ENCODE measurements at places on chromosomes 2 and 18.

DNA sequence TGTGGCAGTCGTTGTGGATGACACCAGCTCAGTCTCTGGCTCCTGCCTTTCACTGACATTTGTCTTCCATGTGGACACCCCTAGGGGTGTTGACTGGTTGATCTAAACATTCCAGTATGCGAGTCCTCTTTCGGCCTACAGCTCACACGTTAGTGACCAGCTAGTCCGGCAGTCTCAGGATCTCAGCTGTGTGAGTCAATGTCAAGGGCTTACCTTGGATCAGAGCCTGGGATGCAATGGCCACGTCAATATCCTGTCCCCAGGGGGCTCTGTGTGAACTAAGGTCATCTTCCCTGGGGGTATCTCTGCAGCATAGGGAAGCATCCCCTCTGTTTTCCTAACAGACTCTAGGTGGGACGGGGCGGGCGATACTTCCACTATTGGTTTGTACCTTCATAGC, 35.1 kb upstream of the YWHAQ start:
- no peak for DNase-seq

- no peak for DNase-seq
These were observed 147.9 kb downstream of the MYCN start for GRCh38 chr2:16088035-16088801.

DNA sequence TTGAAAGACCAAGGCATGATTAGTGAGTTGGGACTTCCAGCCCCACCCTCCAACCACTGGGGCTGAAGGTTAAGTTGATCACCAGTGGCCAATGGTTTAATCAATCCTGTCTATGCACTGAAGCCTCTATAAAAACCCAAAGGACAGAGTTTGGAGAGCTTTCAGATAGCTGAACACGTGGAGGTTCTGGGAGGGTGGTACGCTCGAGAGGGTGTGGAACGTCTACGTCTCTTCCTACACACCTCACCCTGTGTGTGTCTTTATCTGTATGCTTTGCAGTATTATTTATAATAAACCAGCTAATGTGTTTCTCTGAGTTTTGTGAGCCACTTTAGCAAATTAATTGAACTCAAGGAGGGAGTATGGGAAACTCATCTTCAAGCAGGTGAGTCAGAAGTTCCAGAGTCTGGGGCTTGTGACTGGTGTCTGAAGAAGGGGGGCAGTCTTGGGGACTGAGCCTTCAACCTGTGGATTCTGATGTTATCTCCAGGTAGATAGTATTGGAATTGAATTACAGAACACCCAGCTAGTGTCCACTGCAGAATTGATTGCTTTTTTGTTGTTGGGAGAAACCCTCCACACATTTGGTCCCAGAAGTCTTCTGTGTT, 20.3 kb downstream of the ACTR3 start:
- DNase-seq = no peak

DNA sequence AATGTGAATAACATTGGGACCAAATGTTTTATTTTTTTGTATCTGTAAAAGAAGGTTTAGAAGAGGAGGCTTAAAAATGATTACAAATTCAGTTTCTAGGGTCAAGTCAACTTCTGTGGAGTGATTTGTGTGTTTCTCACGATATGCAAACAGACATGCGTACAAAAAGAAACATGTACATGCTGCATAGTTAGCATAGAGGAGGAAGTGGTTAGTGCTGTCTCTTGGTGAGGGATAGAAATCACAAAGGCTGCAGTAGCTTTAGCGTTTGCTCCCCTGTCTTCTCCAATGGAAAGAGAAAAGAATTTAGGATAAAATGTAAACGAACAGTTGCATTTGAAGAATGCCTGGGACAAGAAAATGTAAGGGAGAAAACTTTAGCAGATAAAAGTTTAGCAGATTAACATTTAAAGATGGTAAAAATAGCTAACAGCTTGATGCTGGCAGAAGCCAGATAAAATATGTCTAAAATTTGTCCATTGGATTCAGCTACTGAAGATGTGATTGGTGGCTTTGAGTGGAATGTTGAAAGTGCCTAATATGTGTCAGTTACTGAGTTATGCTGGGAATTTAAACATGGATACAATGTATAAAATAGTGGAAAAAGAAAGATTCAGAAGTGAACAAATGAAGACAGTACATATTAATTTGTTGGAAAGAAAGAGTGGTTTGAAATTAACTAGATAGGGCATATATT, 44.9 kb downstream of the MALT1 start:
- DNase-seq = no peak

GRCh38 chr18:52219102-52219501, 120.9 kb upstream of the DCC start:
- DNase-seq = no peak

DNA sequence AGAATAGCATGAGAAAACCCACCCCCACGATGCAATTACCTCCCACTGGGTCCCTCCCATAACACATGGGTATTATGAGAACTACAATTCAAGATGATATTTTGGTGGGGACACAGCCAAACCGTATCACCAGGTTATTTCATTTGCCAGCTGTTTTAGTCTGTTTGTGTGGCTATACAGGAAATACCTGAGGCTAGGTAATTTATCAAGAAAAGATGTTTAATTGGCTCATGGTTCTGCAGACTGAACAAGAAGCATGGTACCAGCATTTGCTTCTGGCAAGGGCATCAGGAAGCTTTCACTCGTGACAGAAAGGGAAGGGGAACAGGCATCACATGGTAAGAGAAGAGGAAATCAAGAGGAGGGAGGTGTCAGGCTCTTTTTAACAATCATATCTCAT, 329.2 kb downstream of the GULP1 start:
- DNase-seq = no peak

DNA sequence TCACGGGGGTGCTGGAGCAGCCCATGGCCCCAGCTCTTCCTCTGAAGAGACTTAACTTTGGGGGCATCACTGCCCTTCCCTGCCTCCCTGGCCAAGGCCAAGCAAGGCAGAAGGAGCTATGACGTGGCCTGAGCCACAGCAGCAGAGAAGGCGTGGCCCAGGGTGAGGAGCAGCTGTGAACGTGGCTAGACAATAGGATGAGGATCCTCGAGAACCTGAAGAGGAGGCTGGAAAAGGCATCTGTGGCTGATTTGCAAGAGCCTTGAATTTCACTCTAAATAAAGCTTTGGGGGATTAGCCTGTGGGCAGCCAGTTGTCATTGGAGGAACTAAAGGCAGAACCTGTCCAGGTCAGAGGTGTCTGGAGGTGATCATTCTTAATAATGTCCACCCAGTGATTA, 652.9 kb upstream of the ID2 start:
- no peak for DNase-seq

GRCh38 chr2:45750484-45750883, 99.0 kb downstream of the PRKCE start:
- DNase-seq = no peak

DNA sequence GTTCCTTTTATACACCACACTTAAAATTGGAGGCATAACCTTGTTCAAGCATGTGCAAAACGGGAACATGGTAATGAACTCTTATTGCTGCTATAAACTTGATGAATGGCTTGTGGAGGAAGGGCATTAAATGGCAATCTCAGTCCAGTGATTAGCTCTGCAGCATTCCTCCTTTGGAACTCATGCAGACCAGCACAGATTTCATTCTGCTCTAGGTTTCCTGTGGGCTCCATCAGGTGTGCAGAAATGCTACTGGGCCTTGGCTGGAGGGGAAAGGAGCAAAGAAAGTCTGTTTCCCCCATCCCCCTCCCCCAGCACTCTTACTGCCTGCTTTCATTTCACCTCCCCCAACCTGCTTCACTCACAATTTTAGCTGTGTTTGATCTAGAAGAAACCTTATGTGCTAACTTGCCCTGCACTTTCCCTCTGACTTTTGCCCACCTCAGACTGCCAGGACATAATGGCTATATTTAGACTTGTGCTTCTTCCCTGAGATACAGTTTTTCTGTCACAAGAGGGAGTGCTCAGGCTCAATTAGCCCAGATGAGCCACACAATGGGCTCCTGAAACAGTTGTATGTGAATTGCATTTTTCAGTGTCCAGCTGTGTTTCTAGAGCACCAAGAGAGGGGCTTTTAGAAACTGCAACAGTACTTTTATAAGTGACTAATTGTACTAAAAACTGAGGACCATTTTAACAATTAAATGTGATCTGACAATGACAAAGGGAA, 109.8 kb downstream of the FSHR start:
- no peak for DNase-seq

DNA sequence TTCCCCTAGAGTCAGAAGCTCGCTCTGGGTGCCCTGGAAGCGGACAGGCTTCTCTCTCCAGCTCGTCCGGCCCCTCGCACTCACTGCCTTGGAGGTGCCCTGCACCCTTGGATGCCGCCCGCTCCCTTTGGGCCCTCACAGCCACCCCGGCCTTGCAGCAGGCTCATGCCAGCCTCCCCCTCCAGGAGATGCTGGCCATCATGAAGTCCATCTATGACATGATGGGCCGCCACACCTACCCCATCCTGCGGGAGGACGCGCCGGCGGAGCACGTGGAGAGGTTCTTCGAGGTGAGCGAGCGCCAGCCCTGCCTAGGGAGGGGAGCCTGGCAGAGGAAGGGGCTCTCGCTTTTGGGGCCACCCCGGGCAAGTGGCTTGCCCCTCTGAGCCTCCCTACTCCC, 20.3 kb upstream of the FAHD2A start:
- DNase-seq = no peak

GRCh38 chr2:138218397-138218796, 254.1 kb downstream of the HNMT start:
- no peak for DNase-seq

DNA sequence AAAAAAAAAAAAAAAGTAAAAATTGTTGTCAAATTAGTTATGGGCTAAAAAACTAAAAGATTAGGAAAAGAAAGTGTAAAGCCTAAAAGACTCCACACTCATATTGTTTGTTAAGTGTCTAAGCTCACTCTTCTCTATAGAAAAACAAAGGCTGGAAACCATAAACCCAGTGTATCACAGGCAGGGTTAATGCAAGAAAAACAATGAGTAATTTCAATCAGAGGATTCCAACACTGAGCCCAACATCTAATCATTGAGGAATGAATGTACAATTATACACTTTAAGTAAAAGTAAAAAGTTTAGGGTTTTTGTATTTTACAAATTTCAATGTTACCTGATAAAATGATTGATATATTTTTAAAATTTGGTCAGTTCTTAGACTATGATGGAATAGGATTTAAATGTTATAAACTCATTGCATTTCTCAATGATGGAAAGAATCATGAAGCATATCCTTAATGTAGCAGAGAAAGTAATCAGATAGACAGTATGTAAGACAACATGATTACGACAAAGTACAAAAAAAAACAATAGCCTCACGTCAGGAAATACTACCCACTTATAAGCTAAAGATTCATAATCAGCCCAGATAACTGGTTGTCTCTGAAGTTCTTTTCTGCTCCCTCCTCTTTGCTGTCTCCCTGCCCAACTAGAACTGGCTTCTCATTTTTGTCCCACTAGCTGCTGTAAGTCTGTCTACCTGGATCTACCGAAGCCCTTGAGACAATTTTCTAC, 44.5 kb upstream of the SP3 start:
- no peak for DNase-seq

- DNase-seq = no peak
These were observed 115.9 kb upstream of the ASB18 start for GRCh38 chr2:236380051-236380612.

DNA sequence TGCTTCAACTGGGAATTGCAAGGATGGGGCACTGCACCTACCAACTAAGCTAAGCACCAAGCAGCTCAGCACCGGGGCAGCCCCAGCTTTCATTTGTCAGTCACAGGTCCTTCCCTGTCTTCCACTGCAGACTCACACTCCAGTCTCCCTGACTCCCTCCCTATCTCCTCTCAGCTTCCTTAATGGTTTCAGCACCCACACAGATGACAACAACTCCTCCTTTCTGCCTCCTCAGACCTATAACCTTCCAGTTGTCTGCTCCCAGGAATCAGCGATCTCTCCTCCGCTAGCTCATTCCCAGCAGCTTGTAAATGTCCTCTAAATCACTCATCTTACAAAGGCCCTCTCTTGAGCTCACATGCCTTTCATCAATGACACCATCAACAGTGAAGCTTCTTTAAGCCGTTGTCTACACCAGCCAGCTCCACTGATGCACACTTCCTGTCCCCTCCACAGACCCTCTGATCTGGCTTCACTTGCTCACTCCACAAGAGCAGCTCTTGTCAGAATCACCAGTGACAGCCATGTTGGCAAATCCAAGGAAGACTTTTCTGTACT, 32.1 kb downstream of the CLASP1 start:
- no peak for DNase-seq

GRCh38 chr2:167181688-167182087, 293.4 kb downstream of the XIRP2 start:
- no peak for DNase-seq

DNA sequence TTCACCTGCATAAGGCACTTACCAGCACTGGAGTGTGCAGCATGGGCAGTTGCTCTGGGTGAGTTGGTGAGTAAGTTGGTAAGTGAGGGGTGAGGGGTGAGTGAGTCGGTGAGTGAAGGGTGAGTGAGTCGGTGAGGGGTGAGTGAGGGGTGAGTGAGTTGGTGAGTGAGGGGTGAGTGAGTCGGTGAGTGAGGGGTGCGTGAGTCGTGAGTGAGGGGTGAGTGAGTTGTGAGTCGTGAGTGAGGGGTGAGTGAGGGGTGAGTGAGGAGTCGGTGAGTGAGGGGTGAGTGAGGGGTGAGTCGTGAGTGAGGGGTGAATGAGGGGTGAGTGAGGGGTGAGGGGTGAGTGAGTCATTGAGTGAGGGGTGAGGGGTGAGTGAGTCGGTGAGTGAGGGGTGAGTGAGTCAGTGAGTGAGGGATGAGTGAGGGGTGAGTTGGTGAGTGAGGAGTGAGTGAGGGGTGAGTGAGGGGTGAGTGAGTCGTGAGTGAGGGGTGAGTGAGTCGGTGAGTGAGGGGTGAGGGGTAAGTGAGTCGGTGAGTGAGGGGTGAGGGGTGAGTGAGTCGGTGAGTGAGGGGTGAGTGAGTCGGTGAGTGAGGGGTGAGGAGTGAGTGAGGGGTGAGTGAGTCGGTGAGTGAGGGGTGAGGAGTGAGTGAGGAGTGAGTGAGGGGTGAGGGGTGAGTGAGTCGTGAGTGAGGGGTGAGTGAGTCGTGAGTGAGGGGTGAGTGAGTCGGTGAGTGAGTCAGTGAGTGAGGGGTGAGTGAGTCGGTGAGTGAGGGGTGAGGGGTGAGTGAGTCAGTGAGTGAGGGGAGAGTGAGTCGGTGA, 17.1 kb downstream of the THAP4 start:
- DNase-seq = no peak

GRCh38 chr2:42693688-42694479, 70.1 kb downstream of the OXER1 start:
- no peak for DNase-seq

DNA sequence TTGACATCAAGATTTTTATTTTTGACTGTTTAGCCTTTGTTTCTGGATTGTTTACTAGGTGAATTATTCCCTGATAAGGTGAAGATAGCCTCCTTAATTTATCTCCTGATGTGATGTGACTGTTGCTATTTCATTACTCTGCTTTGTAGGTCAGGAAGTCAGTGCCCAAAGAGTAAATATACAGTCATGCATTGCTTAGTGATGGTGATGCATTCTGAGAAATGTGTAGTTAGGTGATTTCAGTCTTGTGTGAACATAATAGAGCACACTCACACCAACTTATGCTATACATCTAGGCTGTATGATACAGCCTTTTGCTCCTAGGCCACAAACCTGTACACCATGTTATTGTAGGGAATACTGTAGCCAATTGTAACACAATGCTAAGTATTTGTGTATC, 102.4 kb upstream of the THUMPD2 start:
- DNase-seq = no peak

- no peak for DNase-seq
These were observed 9.8 kb upstream of the MREG start for GRCh38 chr2:216023055-216023648.

Measured in natural killer cell treated with Interleukin-12 subunit alpha and Interleukin-12 subunit beta and Interleukin-15 and Interleukin-18, amount 100 ng/mL, for 72 hours (primary cell).